NK-92 treated with Interleukin-12 subunit alpha and Interleukin-12 subunit beta, amount 100 ng/mL, for 24 hours (cell line): ENCODE measurements at places on chromosomes 16 and 17.

DNA sequence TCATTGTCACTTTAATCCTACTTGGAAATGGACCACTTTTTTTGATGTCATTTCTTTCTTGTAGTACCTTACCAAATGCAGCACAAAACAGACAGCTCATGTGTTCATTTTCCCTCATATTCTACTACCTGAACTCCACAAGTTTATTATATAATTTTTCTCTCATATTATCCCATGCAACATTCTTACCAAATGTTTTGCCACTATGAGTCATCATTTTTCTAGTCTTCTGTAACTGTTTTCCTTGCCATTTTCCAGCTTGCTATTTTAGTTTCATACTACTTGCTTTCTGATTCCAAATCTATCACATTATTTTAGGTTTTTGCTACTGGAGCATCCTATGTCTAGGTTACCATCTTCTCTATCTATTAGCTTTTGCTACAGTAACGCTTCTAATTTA is 332.7 kb downstream of the ZFHX3 start:
- DNase-seq, result no peak

GRCh38 chr16:68257906-68258800 is 6.2 kb upstream of the SLC7A6 start:
- no peak for DNase-seq

DNA sequence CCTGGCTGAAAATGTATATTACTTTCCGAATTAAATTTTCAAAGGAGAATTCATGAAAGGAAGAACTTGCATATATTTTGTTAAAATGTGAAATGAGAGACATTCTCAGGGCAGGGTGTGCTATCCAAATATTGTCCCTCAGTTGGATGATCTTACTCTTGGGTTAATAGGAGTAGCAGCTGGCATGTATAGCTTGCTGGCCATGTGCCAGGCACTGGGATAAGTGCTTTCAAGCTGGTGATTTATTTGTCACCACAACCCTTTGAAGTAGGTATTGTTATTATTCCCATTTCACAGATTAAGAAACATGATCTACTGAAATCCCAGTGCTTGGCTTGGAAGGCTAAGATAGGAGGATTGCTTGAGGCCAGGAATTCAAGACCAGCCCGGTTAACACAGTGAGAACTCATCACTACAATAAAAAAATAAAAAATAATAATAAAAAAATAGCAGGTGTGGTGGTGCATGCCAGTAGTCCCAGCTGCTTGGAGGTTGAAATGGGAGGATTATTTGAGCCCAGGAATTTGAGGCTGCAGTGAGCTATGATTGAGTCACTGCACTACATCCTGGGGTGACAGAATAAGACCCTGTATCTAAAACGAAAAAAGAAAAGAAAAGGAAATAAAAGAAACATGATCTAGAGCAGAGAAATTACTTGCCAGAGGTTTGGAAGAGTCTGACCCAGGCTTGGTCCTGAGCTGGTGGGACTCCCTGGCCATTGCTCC is 11.6 kb upstream of the MPHOSPH6 start:
- DNase-seq, result no peak

- DNase-seq, result no peak
Measured at GRCh38 chr17:1351971-1352370, 48.1 kb downstream of the YWHAE start.

DNA sequence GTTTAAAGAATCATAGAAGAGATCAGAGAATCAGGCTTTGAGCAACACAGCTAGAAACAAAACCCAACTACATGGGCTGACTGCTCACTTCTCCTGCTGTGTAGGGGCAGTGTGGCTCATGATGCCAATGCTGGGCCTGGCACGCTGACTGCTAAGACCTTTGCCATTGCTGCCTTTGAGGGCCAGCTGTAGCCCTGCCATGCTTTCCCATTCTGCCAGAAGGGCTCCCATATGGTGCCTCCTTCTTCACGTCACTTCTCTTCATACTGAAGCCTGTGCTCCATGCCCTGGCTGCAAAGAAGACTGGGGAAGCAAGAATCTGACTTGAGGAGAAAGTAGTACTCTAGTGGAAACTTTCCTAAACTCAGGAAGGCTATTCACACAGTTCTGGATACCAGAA is 232.9 kb downstream of the UTP18 start:
- DNase-seq, result no peak

DNA sequence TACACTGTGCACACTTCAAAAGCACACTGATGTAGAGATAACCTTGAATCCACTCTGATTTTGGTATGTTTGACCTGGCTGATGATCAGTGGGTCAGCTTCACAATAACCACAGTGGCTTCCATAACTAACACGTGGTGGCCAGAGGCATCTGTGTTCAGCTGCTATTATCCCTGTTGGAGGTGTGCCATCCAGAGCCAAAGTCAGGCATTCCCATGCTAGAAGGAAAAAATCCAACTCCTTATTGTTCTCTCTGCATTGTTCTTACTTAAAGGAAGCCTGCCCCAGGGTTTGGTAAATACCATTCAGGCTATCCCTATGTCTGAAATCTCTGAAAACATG is 127.3 kb upstream of the MON1B start:
- DNase-seq, result no peak

DNA sequence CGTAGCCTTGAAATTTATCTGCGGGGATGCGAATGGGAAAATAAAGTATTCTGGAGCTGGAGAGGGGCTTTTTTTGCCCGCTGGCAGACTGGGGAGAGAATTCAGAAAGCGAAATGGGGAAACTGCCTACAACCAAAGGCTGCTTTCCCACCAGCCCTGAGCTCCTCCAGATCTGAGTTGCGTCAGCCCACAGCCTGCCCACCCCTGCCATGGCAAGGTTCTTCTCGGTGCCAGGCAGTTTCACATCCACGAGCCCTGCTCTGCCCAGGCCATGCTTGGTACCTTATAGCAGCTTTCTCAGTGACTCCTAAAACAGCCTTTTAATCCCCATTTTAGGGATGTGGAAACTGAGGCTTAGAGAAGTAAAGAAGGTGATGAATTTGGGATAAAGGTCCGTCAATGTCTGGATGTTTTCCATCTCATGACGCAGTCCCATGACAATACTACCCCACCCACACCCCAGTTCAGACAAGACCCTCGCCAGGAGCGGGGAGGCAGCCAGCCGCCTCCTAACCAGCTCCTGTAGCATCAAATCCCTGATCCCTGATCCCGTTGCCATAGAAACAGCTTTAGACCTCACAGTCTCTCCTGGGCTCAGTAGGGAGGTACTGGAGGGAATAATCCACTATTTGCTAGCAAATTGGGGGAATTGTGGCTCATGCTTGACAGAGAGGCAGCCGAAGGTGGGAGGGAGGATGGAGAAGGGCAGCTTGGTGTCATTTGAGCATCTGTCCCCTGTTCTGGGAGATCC is 113.5 kb downstream of the MGAT5B start:
- no peak for DNase-seq

DNA sequence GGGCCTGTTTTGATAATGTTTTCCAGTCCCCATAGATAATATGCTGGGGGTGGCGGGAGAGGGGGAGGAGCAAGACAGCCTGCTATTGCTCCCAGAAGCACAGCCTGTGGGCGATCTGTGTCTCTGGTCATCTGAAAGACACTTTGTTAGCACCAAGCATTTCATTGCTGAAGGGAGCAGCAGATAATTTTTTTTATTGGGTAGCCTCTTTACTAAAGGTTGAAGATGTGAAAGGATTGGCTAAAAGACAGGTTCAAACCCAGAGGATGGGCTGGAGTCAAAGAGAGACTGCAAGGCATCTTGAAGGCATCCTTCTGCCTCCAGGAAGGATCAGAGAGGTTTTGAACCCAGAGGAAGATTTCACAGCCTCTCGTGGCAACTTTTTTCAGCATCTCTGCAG is 60.6 kb downstream of the C17orf67 start:
- DNase-seq, result no peak

- no peak for DNase-seq
Measured at GRCh38 chr16:28556914-28557320, 3.2 kb downstream of the SGF29 start.

GRCh38 chr16:80664226-80664625 is 123.4 kb downstream of the DYNLRB2 start:
- DNase-seq, result no peak
